ENCODE measurements at places on chromosomes 1 and 21.

- DNase-seq = no peak
These were observed 4.1 kb upstream of the PLA2G2F start for GRCh38 chr1:20134995-20135394.

DNA sequence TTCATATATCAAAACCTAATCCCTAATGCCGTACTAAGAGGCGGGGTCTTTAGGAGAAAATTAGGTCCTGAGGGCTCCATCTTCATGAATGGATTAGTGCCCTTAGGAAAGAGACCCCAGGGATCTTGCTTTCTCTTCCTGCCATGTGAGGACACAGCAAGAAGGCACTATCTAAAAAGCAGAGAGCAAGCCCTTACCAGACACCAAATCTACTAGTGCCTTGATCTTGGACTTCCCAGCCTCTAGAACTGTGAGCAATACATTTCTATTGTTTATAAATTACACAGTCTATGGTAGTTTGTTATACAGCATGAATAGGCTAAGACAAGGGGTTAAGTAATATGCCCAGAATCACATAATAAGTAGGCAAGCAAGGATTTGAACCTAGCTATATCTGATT is 42.9 kb downstream of the STYXL2 start:
- no peak for DNase-seq

DNA sequence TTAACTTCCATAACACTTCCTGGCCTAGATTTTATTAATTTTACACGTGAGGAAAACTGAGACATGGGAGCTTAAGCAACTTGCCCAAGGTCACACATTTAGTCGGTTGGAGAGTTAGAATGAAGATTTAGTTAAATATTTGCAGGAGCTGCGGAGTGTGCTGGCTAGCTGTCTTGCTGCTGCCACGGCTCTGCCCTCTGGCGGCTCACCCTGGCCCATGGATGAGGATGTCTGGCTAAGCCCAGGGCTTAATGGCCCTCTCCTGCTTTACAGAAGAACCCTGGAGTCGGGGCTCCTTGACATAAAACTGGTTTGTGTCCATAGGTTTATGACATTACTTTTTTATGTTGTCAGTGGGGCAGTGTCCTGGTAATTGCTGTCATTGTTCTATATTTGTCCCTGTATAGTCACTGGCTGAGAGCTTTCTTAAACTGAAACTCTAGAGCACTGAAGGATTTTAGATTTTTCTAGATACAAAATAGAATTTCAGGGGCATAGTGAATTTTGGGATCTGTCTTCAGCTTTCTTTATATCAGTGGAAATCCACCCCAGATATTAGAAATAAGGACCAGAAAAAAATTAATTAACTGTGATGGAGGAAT is 88.9 kb upstream of the WLS start:
- DNase-seq = peak; percentile 50

DNA sequence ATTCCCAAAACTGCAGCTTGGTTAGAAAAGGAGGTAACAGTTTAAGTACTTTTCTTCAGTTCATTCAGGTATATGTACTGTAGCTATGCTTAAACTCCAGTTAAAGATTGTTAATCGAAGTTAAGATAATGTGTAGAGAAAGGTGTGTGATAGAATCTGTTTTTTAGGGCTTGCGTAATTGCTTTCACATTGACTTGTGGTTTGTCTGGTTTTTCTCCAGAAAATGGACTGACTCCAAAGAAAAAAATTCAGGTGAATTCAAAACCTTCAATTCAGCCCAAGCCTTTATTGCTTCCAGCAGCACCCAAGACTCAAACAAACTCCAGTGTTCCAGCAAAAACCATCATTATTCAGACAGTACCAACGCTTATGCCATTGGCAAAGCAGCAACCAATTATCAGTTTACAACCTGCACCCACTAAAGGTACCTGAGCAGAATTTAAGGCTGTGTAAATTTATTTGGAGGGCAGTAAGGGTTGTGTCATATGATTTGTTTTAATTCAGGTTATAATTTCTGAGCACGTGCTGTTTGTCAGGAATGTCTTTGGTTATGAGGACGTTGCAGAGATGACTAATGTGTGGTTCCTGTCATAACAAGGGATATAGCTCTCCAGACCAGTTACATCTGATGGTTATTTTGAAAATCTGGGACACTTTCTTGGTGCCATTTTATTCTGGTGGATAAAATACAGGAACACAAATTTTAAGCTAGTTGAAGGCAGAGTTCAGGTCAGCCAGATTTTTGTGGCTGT is 26.0 kb downstream of the ATF6 start:
- no peak for DNase-seq

DNA sequence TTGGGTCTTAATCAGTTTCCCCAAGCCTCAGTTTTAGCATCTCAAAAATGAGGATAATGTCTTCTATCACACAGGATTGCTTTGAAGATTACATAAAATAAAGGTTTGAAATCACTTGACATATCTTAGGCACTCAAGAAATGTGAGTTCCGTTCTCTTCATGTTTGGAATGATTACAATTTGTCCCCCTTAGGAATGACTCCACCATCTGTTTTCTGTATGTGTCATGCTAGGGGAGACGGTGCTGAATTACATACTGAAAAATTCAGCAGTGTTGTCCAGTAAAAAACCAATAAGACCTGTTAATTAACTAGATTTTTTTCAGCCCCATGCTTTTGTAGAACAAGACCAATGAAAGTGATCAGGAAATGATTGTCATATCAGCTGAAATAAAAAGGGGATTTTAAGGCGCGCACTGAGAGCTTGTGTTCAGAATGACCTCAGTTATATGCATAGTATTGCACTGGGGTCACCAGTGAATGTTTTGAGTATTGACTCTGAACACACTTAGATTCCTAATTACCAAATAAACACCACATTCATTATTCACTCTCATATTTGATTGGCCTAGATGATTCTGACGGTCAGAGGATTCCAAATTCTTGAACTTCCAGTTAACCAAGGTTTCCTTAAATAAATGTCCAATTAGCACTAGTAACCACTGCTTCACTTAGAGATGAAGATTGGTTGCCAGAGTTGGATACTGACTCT is 114.5 kb upstream of the KCNK2 start:
- DNase-seq = no peak

GRCh38 chr1:42034426-42034825 is 115.7 kb upstream of the HIVEP3 start:
- DNase-seq = no peak

- peak; percentile 65 for DNase-seq
These were observed 26.4 kb downstream of the ABCA4 start for GRCh38 chr1:94094469-94095111.

DNA sequence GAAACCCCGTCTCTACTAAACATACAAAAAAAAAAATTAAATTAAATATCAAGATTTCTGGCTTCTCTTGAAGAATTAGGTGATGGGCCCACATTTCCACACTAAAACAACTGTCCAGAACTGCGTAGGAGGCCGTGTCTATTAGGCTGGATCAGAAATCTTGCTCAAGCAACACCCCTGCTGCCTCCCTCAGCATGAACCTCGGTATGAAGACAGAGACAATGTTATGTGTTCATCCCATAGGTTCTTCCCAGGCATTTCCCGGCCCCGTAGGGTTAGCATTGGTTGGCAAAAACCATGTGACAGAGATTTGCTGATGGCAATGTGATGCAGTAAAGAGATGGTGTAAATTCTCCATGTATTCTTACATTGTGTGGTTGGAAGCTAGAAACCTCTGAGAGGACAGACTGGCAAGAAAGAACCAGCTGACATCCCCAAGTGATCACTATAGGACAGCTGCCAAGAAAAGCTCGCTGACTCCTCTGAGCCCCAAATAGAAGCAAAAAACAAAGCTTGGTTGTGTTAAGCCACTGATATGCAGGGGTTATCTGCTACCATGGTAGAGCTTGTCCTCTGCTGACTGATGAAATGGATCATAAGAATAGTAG is 34.5 kb downstream of the EBNA1BP2 start:
- no peak for DNase-seq

GRCh38 chr1:209612646-209613399 is 29.3 kb downstream of the CAMK1G start:
- no peak for DNase-seq

GRCh38 chr1:75672528-75673393 is 51.7 kb upstream of the ACADM start:
- DNase-seq = no peak

DNA sequence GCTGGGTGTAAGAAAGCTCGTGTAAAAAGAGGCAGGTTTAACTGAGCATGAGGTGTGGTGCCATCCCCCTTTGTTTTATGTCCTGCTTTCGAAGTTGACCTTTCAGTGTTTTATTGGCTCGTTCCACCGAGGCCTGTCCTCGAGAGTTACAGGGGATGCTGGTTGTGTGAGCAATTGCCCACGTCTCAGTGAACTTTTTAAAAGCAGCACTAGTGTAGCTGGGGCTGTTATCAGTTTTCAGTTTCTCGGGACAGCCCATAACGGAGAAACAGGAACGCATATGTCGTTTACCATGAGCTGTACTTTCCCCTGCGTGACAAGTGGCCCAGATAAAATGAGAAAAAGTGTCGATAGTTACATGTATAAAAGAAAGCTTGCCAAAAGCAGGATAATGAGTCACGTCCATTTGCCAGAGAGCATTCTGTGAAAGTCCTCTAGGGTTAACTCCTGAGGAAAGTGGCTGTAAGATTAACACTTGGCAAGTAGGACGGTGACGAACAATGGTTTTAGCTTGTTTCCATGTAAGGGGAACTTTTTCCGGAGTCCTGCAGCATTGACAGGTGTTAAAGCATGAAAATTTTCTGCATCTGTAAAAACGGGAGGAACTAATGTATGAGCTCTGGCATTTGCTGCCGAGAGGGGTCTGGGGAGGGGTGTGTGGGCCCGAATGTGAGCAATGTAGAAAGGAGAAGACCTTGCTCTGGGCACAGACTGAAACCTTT is 7.8 kb upstream of the LRRC47 start:
- no peak for DNase-seq

GRCh38 chr1:72678683-72679082 is 396.3 kb upstream of the NEGR1 start:
- no peak for DNase-seq

DNA sequence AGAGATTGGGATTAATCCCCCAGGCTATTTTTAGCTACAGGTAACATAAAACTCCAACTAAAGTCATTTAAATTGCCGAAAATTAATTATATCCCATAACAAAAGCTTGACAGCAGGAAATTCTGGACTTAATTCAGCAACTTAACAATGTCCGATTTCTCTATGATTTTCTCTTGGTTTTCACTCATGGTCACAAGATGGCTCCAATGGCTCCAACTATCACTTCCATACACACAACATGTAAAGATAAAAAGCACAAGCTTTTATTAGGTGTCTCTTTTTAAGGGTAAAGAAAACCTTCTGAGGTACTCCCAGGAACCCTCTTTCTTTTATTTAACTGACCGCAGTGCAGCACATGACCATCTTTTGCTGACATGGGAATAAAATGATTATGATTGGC is 363.5 kb upstream of the PTBP2 start:
- no peak for DNase-seq

GRCh38 chr1:44314452-44314851 is 40.6 kb downstream of the ERI3 start:
- no peak for DNase-seq

DNA sequence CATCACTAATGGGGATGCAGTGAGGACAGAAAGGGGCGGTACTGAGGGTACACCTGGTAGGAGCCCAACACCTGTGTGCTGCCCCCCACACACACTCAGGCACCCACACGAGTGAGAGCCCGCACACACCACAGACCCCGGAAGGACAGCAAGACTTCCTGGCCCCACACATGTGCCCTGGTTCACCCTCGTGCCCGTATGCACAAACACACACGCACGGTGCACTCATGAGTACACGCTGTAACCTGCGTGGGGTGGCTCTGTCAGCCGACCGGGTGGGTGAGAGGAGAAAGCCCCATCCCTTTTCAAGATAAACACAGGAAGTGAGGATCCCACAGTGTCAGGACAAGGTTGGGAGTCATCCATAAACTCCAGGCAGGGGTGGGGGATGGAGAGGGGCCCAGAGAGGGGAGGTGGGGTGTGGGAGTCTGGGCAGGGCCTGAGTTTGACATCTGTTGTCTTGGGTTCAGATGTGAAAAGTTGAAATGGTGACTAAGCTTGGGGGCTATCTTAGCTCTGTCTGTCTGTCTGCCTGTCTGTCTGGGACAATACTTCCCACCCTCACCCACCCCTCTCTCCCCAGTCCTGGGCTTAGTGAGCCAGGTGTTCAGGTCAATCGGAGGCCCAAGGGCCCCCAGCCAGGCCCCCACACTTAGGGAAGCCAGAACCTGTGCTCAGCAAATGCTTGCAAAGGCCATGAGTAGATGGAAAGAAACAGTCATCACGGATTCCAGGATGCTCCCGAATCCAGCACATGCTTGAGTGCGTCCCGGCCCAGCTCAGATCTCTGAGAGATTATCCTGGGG is 119.8 kb upstream of the ZBTB40 start:
- no peak for DNase-seq

GRCh38 chr1:180402001-180402400 is 100.4 kb downstream of the ACBD6 start:
- no peak for DNase-seq

DNA sequence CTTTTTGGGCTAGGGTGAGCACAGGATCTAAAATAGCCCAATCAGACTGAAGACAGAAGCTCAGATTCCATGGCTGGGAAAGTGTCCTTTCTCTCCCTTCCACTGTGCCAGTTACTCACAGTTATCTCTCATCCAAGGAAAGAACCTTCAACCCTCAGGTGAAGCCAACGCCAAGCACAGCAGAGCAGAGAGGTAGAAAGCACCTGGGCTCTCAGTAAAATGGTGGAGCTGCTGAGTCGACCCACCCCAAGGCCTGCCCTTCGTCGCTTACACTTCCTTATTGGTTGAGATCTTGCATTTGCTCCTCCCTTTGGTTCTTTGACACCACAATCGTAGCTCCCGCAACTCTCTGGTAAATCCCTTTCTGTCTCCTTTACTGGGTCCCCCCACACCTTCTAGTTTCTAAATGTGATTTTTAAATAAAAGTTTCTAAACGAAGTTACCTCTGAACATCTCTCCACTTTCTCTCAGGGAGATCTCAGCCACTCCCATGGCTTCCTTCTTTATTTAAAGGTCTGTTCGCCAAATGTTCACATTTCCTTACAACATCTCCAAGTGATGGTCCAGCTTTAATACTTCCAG is 27.5 kb upstream of the SLC30A1 start:
- DNase-seq = no peak

DNA sequence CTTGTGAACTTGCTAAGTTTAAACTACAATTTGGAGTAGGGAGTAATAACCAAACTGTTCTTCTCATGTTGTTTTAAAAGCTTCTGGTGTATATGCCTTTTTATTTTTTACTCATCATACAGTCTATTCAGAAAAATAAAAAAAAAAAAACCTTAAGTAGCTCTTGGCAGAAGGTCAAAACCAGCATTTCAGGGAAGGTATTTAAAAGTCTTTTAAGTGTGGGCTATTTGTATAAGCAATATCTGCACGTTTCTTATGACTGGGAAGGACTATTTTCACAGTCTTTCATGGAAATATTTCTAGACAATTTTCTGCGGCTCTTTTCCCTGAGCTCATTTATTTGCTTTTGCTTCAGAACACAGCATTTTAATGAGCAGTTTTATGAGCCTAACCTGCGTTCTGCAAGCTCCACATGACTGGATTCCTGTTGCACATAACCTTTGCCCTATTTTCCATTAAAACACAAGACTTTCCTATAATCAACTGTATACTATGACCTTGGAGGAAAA is 60.9 kb upstream of the C1orf105 start:
- DNase-seq = no peak

- peak; percentile 89 for DNase-seq
These were observed at the start of gene VPS72 for GRCh38 chr1:151189637-151190445. TSS of gene VPS72 (minus strand) at chr1:151190197. CDS start at chr1:151190121, 76 bp downstream.

- DNase-seq = no peak
These were observed 1637.4 kb upstream of the PRMT6 start for GRCh38 chr1:105419030-105419429.

Measured in head of caudate nucleus (tissue), 42 donors.